ENCODE measurements at places on chromosomes 1 and 21.

- DNase-seq, result no peak
Measured at GRCh38 chr1:226728448-226728847, 10.6 kb downstream of the ITPKB start.

- DNase-seq, result no peak
Measured at GRCh38 chr1:87985071-87985470, 656.4 kb downstream of the LMO4 start.

DNA sequence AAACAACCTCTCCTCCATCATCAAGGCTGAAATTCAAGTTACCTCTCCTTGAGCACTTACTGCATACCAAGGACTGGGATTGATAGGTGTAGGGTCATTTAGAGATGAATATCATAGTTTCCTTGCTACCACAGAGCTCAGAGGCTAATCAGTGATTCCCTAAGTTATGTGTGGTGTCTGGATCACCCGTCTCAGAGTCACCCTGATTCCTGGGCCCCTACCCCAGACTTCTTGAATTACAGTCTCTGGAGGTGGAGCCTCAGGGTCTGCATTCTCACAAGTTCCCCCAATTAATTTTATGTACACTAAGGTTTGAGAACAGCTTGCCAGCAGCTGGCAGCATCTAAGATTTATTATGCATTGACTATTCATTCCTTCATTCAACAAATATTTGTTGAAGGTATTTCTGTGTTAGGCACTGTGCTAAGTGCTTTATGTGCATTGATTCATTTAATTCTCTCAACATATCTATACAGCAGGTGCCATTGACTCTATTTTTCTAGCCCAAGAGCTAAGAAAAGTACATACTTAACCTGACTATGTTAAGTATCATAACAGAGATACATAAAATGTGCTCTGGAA, 182.9 kb upstream of the FGGY start:
- no peak for DNase-seq

DNA sequence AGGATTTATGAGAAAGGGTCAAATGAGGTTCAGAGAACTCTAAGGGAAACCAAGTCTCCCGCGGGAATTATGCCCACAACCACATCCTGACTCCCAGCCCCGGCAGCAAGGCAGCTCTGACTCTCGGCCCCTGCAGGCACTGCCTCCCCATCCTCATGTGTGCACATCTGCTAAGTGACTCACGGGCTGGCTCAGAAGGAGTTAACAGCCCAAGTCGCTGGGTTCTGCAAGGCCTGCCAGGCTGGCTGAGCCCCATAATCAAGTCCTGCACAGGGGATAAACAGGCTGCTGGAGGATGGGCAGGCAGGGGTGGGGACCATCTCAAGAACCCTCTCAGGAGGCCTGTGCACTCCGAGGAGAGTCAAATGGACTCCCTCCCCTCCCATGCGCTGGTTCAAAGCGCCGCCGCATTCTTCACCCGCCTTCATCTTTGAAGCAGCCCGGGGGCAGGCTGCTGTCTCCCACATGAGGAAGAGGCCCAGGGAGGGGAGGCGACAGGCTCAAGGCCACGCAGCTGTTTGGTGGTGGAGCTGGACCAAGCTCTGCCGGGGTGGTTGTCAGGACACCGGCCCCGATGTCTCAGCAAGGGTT, 344.3 kb downstream of the MATN1 start:
- DNase-seq, result no peak

- DNase-seq, result no peak
Measured at GRCh38 chr1:51241119-51241518, 5.0 kb downstream of the RNF11 start.

GRCh38 chr1:154689083-154689482, 81.1 kb upstream of the ADAR start:
- DNase-seq, result no peak

DNA sequence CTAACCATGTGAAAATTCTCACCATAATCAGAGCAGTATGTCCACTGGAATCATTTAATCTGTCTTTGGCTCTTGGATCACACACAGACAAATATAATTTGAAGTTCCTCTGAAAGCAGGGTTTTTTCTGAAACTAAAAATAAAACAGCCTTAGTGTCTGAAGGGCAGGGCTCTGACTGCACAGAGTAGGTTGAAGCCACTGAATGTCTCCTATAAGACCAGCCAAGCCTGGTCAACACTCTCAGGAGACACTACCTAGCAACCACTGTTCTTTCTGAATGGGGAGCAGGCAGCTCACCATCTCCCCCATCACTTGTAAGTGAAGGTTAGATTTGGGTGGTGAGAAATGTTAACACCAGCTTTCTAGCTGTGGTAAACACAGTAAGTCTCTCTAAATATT, 16.1 kb upstream of the TMEM183A start:
- DNase-seq, result no peak

- DNase-seq, result peak; percentile 41
Measured at GRCh38 chr1:70685300-70686286, 274.5 kb downstream of the CTH start.

DNA sequence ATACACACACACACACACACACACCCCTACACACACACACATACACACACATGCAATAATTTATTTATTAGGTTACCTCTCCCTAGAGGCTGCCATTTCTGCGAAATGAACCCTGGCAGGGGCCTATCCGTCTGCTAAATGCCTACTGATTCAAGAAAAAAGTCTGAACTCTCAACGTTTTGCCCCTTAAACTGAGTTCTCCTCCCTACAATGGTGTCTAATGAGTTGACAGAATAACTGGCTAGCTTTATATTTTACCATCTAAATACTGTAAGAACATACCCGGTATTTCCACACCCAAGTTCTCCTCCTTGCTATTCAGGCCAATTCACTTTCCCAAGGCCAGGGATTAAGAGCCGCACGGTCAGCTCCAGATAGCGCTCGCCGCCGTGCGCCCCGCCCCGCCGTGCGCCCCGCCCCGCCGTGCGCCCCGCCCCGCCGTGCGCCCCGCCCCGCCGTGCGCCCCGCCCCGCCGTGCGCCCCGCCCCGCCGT, 339 bp upstream of the RNPC3 start:
- DNase-seq, result no peak

GRCh38 chr1:38940339-38941047, 1.1 kb downstream of the RHBDL2 start:
- no peak for DNase-seq

DNA sequence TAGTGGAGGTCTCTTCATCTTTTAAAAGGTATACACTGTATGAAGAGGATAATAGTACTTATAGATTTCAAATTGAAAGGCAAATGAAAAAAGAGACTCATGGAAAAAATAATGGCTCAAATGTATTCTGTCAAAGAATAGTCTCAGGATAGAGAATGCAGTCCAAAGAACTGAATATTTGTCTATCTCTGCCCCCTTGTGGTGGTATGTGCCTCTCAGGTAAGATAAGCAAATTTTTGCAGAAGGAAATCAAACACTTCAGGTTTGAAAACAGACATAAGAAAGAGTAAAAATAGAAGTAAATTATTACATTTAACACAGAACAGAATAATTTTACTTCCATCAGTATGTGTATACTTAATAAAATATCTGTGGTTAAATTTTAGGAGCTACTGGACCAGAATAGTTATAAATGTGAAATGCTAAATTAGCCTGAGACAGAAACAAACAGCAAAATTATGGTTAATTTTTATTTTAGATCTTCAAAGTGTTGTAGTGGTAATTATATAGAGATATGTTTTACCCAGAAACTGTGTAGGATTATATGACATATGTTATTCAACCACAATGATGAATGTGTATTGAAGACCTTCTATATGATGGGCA, 164.4 kb upstream of the PALMD start:
- DNase-seq, result peak; percentile 43

DNA sequence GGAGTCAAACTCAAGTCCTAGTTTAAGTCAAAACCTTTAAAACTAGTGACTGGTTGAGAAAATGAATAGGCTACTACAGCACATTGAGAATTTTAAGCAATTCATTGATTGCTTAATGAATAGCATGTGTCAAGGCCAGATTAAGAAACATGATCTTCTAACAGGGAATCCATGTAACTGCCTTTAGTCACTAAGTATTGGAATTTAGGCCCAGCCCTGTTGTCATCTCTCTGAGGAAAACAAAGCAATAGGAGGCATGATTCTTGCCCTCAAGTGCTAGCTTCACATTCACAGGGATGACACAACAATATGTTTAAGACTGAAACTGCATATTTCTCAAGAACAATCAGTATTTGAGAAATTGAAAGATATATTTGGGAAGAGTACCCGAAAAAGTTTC, 70.0 kb upstream of the PTGS2 start:
- no peak for DNase-seq

DNA sequence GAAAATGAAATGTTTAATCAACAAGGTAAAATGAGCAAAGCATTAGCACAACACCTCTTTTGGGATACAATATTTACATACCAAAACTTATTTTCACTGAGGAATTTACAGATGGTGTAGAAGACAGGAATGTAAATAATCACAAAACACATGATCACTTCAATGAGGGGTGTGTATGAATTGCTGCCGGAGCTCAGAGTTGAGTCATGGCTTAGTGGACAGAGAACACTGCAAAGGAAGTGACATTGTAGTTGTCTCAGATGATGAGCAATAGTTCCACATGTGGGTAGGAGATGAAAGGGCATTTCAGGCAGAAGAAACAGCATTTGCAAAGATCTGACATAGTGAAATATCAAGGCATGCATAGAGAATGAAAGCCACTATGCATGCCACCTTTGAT, 5.6 kb upstream of the KPRP start:
- no peak for DNase-seq

DNA sequence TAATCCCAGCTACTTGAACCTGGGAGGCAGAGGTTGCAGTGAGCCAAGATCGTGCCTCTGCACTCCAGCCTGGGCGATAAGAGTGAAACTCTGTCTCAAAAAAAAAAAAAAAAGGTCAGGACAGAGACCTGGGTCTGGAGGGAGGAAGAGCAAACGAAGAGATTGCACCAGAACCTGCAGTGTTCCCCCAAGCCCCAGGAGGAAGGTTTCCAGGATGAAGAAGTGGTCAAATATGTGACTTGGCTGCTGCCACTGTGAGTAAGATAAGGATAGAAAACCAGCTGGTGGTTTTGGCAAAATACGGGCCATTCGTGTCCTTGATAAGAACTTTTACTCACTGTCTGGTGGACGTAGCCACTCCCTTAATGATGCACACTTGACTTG, 42.2 kb downstream of the CLDN14 start:
- DNase-seq, result no peak

GRCh38 chr1:117068580-117068979, 8.5 kb downstream of the TTF2 start:
- DNase-seq, result no peak

- no peak for DNase-seq
Measured at GRCh38 chr1:39642796-39643195, 3.4 kb upstream of the HEYL start.

- no peak for DNase-seq
Measured at GRCh38 chr21:34908419-34909055, 140.6 kb downstream of the RUNX1 start.

- no peak for DNase-seq
Measured at GRCh38 chr1:199688133-199688676, 339.3 kb upstream of the NR5A2 start.

GRCh38 chr21:18318156-18318555, 73.5 kb downstream of the CHODL start:
- no peak for DNase-seq

GRCh38 chr1:192530254-192530653, 45.3 kb upstream of the RGS1 start:
- DNase-seq, result no peak

GRCh38 chr1:201184307-201185122, 6.1 kb upstream of the IGFN1 start:
- DNase-seq, result no peak

DNA sequence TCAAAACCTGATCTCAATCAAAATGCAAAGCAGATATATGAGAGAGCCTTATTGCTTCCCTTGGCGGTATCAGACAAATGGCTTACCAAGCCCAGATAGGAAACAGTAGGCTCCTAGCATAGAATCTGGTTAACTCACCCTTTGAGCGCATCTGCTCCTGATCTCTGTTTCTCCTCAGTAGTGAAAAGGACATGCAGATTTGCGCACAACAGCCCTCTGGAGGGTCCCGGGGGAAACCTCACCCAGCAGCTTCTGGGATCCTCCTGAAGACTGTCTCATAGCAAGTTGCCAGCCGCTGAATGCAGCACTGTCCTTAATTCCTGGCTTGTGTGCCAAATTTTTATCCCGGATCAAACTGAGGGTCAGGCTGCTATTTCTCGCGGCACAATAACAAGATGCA, 192.2 kb downstream of the FASLG start:
- DNase-seq, result no peak

DNA sequence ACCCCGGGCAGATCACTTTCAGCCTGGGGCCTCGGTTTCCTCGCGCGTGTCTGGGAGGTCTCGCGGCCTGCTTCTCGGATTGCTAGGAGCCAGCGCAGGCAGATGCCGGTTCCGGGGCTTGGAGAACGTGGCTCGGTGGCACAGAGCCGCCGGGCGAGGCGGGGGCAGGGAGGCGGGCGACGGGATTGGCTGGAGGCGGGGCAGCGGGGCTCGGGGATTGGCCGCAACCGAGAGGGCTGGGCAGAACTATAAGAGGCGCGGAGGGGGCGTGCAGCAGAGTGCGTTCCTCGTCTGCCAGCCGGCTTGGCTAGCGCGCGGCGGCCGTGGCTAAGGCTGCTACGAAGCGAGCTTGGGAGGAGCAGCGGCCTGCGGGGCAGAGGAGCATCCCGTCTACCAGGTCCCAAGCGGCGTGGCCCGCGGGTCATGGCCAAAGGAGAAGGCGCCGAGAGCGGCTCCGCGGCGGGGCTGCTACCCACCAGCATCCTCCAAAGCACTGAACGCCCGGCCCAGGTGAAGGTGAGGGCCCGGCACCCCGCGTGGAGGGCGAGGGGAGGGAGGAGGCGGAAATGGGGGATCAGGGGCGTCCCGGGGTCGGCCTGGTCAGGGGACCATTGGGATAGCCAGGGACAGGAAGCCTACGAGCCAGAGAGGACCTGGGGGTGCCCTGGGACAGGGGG, at the start of gene MFSD2A:
MFSD2A (plus strand) TSS at position 276 of the 677 bp plus-strand sequence; CDS start at position 424, 148 bp downstream.
- peak; percentile 94 for DNase-seq

- DNase-seq, result no peak
Measured at GRCh38 chr1:32525053-32525452, 14.2 kb upstream of the ZBTB8A start.

DNA sequence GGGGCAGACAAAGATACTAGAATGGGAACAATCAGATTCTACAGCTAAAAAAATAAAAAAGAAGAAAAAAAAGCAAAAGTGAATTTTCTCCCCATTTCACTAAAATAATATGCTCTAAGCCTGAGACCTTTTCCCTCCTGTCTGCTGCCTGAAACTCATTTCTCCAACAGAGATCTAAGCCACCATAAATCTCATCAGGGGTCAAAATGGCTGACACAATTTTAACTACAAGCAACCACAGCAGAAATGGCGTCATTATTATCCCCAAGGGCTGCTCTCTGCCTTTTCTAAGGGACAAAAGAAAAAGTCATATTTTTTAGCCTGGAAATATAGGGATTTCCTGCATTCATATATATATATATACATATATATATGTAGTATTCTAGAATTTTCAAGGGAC, 183.7 kb upstream of the CAMK1G start:
- DNase-seq, result no peak

All from stimulated activated CD4-positive, alpha-beta T cell treated with anti-CD3 and anti-CD28 coated beads, Interleukin-4, amount 100 ng/mL, for 24 hours (primary cell).